Omental fat pad (tissue), 4 donors: ENCODE measurements at places on chromosomes 7 and 10.

GRCh38 chr10:8301831-8302230 lies 247.3 kb downstream of the GATA3 start:
- DNase-seq, result no peak

DNA sequence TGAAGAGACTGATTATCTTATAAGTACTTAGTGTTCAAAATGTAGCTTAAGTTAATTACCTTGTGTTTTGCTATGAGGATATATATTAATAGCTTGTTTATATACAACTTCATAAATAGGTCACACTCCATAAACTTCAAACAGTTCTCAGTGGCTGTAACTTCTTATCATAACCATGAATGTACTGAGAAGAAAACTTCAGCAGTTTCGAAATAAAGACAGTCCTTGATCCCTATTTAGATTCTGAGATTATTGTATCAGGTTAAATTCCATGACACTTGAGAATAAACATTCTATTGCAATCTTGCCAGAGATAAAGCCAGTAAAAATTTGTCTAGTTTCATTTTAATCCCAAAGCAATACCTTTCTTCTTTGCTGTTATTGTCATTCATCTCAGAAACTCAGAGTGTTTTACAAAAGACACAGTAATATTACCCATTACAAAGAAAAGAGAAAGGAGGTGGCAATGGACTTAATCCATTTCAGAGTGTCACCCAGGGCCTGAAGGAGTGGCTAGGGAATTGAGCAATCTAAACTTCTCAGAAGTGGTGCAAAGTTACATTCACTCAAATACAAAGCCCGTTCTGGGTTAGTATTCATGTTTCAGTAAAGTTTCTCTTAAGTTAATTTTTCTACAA lies 403.6 kb downstream of the SEMA3D start:
- DNase-seq, result no peak

- no peak for DNase-seq
Measured at GRCh38 chr10:118752409-118752808, 2.4 kb downstream of the CACUL1 start.

DNA sequence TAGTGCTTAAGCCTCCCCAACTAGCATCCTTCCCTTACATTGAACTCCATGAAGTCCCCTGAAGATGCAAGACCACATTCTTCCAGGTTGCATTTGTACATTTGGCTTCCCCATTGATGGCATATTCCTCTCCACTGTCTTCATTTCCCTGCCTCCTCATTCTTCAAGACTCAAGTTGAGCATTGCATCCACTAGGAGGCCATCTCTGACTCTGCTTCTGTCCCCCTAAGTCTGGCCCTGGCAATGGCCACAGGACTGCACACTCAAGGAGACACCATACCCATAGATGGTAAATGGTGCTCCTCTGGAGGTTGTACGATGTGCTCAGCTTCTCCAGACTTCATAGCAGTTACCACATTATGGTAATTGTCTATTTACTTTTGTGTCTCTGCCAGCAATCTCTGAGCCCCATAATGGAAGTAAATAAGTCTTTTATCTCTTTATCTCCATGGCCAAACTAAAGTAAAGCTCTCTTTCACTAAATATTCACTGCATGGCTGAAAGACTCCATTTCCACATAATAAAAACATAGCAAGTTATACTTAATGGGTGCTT lies 112.6 kb downstream of the PTPRZ1 start:
- no peak for DNase-seq

GRCh38 chr10:81570878-81571794 lies 303.9 kb upstream of the NRG3 start:
- DNase-seq, result no peak

GRCh38 chr10:104445359-104445758 lies 91.7 kb downstream of the CFAP58 start:
- DNase-seq, result no peak

GRCh38 chr10:29120216-29120615 lies 168.7 kb upstream of the LYZL1 start:
- DNase-seq, result no peak

DNA sequence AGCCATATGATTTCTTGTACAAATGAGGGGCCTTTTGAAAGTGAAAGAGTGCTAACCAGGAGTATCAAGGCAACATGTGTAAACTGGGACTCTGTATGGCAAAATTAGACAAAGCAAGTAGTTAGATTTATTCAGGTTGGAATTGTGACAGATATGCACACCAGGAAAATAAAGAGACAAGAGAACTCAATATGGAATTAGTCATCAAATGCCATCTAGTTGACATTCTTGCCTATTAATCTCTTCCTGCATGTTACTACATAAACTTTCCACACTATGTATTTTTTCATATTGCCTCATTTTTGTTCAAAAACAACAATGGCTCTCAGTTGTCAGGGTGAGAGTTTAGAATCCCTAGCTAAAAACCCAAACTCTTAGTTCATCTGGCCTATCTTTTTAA lies 799.0 kb downstream of the NRG3 start:
- no peak for DNase-seq

DNA sequence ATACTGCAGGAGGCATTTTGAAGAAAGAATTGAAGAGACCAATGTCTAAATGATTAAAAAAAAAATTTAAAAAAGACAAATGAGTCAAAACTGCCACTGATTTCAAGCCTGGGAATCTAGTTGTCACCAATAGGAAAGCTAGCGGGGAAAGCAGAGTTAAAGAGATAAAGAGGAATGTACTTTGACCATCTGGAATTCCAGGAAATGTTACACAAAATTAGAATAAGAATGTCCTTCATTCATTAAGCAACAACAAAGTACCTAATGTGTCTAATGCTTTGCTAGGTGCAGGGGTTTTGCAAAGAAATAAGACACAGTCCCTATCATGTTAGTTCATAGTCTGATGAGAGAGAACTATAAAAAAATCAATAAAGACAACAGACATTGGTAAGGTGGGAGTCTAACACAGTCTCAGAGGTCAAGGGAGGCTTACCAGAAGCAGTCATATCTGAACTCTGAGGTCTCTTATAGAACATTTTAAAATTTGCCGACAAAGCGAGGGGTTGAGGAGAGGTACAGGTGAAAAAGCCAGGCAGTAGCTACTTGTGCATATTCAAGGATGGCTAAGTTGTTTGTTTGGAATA lies 8.8 kb upstream of the TYSND1 start:
- DNase-seq, result no peak

- DNase-seq, result no peak
Measured at GRCh38 chr7:101303102-101303701, 18.4 kb downstream of the IFT22 start.

- no peak for DNase-seq
Measured at GRCh38 chr7:48512892-48513291, 341.6 kb downstream of the ABCA13 start.

- no peak for DNase-seq
Measured at GRCh38 chr7:156918635-156919034, 25.7 kb upstream of the LMBR1 start.

- no peak for DNase-seq
Measured at GRCh38 chr10:10786109-10787090, 231.3 kb upstream of the CELF2 start.

- no peak for DNase-seq
Measured at GRCh38 chr10:61286686-61287085, 166.5 kb downstream of the TMEM26 start.

DNA sequence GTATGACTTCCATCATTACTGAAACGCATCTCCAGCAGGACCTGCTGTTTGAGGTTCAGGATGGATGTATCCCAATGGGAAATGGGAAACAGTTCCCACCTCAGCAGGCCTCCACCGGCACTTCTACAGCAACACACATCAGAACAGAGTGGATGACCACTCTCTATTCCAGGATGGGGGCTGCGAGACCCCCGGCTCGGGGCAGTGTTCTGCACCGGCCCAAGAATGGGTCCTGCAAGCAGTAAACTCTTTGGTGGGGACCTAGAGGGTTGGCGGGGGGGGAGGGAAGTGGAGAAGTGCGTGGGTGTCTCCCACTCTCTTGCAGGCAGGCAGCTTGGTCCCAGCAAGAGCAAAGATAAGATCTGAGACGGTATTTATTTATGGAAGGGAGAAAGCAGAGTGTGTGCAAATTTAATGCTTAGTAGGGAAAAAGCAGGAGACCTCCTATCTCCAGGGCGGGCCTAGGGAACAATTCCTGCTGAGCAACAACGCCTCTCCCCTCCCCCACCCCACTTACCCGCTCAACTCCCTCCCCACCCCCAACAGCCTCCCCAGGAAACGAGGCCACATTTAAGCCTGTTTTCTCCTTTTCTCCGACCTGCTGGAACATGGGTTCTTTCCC lies 4.0 kb downstream of the SFMBT2 start:
- no peak for DNase-seq

- no peak for DNase-seq
Measured at GRCh38 chr10:70481105-70481504, 2.5 kb downstream of the PALD1 start.

DNA sequence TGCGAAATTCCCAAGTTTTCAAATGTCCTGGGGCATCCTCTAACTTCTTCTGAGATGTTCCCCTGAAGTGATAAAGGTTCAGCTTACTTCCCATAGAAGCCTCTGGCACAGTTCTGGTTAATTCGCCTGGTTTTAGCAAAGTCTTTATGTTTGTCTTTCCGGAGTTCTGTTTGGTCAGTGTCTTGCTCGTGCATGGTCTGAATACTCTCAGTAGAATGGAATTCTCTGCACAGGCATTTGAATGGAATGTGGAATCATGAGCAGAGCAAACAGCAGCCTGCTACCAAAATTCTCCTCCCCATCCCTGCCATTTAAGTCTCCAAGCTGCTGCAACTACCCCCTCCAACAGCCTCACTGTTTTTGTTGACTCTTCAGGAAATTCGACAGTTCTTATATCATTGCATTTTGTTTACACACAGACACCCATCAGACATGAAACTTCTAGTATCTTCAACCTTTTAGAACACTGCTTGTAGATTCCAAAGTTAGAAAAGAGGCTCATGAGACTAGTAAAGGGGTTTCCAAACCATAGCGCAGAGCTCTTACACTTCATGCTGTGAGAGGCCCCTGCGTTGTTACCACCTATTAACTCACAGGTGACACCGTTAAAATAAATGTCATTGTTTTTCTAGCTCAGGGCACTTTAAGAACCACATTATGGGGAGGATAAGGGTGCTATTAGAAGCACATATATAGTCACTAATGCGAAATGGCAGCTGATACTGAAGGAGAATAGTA lies 129.7 kb downstream of the PLCE1 start:
- DNase-seq, result no peak

- no peak for DNase-seq
Measured at GRCh38 chr7:155995183-155995612, 182.9 kb upstream of the SHH start.

DNA sequence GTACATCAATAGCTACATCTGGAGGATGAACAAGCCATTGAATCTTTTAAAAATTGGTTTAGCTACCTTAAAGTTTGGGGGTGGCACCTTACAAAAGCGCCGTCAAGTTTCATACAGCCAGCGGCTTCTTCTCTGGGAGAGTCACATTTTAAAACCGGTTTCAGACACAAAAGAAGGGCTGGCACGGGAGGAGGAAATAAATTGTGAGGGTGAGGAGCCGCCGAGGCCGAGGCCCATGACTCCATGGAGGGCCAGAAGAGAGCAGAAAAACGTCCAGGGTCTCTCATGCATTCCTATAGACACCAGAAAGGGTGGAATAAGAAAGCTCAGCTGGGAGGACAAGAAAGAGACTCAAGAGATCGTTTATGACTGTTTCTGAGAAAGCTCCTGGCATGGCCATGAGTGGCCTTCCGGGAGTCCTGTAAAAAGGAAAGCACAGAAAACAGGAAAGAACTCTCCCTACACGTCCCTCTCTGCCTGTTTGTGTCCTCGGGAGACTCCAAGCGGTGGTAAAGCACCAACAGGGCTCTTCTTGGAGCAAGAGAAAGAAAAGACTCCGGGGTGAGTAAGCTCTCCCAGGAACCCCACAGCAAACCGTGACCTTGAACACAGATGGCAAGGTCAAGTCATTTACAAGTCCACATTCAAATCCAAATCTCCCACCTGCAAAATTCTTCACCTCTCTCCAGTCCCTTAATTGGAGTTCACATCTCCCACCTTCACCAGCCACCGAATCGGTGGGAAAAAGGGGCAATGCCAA lies 1.8 kb downstream of the FRAT2 start:
- DNase-seq, result no peak
